ENCODE measurements at places on chromosomes 13 and 19.

- no peak for DNase-seq
These were observed 151.9 kb downstream of the LACC1 start for GRCh38 chr13:44031555-44031954.

- DNase-seq, result no peak
These were observed 32.7 kb downstream of the SOX21 start for GRCh38 chr13:94679614-94680013.

- DNase-seq, result peak; percentile 8
These were observed 9.2 kb downstream of the FGF14 start for GRCh38 chr13:102392481-102393209.

GRCh38 chr13:43495732-43496131, 291.0 kb downstream of the ENOX1 start:
- DNase-seq, result no peak

- no peak for DNase-seq
These were observed 879.0 kb upstream of the SLITRK5 start for GRCh38 chr13:86792153-86792651.

DNA sequence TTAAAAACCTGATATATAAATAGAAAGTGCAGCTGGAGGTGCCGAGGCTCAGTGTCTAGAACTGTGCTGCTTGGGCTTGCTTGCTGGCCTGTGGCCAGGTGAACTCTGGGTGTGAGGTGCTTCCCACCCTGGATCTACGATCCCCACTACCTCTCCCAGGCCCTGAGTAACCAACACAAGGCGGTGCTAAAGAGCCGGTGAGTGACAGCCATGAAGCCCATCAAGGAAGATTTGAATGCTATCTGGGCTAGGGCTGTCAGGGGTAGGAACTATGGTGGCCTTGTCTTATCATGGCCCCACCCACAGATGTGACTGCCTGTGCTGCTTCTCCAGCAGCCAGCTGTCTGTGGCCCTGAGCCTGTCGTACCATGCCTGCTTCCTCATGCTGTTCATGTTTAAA, 25.6 kb upstream of the ZNF91 start:
- no peak for DNase-seq

DNA sequence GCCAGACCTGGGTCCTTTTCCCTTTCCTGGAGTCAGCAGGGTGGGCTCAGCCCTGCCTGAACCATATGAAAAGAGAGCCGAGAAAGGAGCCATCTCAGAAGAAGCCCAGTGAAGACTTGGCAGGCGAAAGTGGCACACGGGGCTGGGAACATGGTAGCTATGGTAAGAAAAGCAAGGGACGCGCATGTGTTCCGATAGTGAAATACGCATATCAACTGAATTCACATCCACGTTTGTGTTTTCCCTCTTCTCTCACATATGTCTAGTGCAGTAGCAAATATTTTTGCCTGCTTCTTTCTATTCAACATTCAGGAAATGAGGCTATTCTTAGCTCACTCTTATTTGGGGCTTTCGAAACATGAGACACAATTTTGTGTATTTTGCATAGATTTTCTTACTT, 54.1 kb upstream of the PEG3 start:
- no peak for DNase-seq

GRCh38 chr13:48593536-48593935, 60.2 kb upstream of the CYSLTR2 start:
- no peak for DNase-seq

- no peak for DNase-seq
These were observed 2.2 kb upstream of the TBXA2R start for GRCh38 chr19:3608750-3609322.

DNA sequence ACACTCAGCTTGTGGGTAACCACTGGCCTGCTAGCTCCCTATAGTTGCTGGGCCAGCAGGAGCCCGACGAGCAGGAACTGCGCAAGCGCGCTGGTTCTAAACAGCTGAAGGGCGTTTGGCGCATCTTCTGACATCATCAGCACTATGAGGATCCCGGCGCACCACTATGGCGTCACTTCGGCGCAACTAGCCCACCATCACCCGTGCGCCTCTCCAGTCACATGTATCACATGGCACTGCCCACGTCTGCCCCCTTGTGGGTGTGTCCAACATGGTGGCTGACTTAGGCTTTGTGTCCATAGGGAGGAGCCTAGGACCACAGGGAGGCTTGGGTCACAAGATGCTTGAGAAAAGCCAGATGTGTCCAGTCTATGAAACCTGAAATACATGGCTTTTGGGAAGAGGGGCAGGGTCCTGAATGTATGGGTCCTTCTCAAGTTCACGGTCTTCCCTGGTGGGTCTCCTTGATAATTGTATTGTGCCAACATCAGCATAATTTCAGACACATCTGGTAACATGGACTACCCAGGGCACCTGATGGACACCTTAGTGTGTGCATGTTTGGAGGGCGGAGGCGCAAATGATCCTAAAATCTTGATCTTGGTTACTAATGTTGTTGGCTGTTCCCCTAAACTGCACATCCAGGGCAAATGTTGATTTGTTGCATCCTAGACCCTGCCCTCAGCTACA, 18.0 kb downstream of the KLK4 start:
- DNase-seq, result no peak

GRCh38 chr19:51024924-51025323, 1.5 kb downstream of the KLK11 start:
- DNase-seq, result no peak

DNA sequence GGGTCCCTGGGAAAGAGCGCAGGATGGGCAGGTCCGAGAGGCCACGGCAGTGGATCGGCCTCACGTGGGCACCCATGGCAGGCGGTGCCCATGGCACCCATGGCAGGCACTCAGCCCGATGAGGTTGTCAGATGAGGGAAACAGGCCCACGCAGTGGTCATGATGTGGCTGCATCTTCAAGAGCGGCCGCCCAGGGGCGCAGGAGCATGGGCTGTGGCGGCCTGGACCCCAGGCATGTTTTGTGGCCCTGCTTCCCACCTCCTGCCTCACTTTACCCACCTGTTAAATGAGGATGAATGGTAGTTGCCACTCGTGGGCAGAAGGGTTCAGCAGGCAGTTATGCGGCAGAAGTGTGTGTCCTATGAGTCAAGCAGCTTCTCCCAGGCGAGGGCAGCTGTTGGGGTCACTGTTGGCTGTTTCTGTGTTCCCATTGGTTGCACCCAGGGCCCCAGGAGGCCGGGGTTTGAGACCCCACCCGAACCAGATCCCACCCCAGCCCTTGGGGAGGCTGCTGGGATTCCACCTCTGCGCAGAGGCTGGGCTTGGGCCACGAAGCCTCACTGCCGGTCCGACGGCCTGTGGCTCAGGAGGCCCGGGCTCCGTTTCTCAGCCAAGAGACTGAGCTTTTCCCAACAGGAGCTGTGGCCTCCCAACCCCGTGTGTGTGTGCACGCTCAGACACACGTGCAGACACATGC, 30.0 kb downstream of the CSNK1G2 start:
- DNase-seq, result no peak

- no peak for DNase-seq
These were observed 145.0 kb downstream of the ABCC4 start for GRCh38 chr13:95156208-95156607.

Measured in erythroblast (primary cell).